ENCODE measurements at places on chromosomes 4 and X. TPM values are rescaled to one million over a fixed set of nuclear protein-coding genes. Genes with fewer than 3 reads are reported as not detected.
A peak's percentile ranks its signal among the peaks of the same experiment; 100 is the strongest.

DNA sequence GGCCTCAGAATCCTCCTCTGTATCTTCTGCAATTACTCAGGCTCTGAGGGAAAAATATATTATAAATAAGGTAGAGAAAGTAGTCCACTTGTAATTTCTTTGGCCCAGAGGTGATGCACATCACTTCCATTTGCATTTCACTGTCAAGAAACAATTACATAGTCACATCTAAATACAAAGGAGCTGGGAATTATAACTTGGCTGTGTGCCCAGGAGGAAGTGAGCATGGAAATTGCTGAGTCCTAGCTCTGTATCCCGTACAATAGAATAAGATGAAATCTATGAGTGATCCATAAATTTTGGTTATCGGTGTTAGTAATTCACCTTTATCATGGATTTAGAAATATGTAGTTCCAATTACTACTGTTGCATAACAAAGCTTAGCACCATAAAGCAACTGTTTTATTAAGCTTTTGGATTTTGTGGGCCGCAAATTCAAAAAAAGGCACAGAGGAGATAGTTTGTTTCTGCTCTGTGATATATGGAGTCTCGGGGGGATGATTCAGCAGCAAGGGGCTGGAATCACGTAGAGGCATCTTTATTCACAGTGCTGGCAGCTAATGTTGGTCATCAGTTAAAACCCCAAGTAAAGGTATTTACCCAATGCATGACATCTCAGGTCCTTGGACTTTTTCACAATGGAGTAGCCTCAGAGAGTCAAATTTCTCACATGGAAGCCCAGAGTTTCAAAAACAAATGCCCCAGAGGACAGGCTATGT, 241.4 kb upstream of the GALNT7 start:
- H3K4me1 ChIP-seq: no peaks in the 10 kb centered on the region
- no peak overlapping the region for H3K4me3 ChIP-seq
- H3K36me3 ChIP-seq: no peaks in the 10 kb centered on the region
- H3K27me3 ChIP-seq: peaks cover 2% of the 10 kb centered on the region
- H3K27ac ChIP-seq: no peak overlapping the region

The ATP2B3 gene
- 0.05 TPM for total RNA-seq

The FDCSP gene
- total RNA-seq: not detected

DNA sequence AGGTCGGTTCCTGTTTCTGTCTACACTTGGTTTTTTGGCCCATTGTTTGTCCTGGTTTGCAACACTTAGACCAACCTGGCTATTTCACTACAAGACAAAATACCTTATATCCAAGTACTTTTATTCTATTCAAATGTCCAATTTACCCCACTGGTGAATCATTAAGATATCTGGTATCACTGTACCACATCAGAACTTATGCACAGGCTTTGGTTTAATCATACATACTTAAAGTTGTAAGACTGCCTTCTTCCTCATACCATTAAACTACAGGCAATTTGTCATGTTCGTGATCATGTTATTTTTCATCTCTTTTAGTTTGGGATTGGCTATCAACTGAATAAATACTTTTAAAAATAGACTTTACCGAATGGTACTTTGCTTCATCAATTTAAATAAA, 53.0 kb upstream of the ATOH1 start:
- DNase-seq: no peak
- no peak overlapping the region for H3K4me3 ChIP-seq
- no peak overlapping the region for H3K27ac ChIP-seq
- no peaks in the 10 kb centered on the region for H3K4me1 ChIP-seq
- no peaks in the 10 kb centered on the region for H3K36me3 ChIP-seq

DNA sequence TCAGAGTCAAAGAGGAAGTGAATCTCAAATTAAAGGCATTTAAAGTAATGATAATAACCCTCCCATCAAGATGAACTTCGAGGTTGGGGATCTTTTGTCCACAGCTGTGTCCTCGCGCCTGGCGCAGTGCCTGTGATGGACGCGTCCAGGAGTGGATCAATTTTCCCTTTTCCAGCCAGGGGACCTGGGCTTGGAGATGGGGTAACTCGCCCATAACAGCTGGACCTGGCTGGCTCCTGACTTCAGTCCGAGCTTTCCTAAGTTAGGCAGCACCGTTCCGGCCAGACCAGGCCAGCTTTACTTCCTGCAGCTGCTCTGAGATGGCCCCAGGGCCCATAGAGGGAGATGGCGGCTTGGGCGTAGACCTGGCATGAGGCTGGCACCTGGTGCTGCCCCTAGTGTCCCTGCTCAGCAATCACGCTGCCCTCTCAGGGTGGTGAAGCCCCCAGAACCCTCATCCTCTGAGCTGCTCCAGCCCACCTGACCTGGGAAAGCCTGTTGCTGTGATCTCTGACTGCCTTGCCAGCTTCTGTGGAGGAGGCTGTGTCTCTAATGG, 23.9 kb downstream of the ADRA2C start:
- DNase-seq: no peak
- H3K27me3 ChIP-seq: no peaks in the 10 kb centered on the region
- H3K36me3 ChIP-seq: no peaks in the 10 kb centered on the region
- H3K4me3 ChIP-seq: no peak overlapping the region
- no peak overlapping the region for H3K27ac ChIP-seq

- peaks cover 4% of the 10 kb centered on the region for H3K4me1 ChIP-seq
- no peaks in the 10 kb centered on the region for H3K27me3 ChIP-seq
- DNase-seq: no peak
- H3K27ac ChIP-seq: no peak overlapping the region
These were observed 9.3 kb downstream of the ZXDA start for GRCh38 chrX:57900975-57901374.

The CSAG1 gene
- total RNA-seq: not detected

The OPHN1 gene
- total RNA-seq: 0.10 TPM

GRCh38 chr4:11005300-11005699, 320.7 kb upstream of the CLNK start:
- DNase-seq: no peak
- no peak overlapping the region for H3K4me3 ChIP-seq
- H3K27me3 ChIP-seq: no peaks in the 10 kb centered on the region
- peaks cover 2% of the 10 kb centered on the region for H3K4me1 ChIP-seq
- no peak overlapping the region for H3K27ac ChIP-seq

- H3K27ac ChIP-seq: peak overlapping the region; percentile 85
- peaks cover 78% of the 10 kb centered on the region for H3K4me1 ChIP-seq
- DNase-seq: no peak
- H3K27me3 ChIP-seq: no peaks in the 10 kb centered on the region
These were observed 32.0 kb downstream of the ABCE1 start for GRCh38 chr4:145130130-145130529.

DNA sequence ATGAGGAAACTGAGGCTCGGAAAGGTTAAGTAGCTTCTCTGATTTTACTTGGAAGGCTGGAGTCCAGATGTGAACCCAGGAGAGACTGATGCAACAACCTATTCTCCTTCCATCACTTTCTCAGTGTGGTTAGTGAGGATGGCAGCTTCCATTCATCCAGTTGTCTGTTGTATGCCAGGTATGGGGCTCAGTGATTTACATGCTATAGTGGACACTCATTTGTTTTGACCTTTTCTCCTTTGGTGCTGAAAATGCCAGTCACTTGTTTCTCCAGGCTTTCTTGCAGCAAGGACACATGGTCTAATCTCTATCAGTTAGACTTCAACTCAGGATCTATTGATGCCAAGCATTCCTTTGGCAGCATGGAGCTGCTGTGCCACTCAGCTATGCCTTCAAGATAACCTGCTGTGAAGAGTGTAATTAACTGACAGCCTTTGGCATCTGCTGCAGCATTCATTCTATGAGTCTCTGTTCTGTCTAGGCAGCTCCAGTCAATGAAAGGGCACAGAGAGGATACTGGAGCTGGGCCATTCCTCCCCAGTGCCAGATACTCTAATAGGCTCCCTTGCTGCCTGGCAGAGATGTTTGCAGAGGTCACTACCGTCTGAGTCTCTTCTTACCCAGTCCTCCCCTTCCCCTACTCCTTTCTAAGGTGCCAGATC, 11.0 kb upstream of the CWH43 start:
- no peaks in the 10 kb centered on the region for H3K36me3 ChIP-seq
- H3K4me1 ChIP-seq: no peaks in the 10 kb centered on the region
- DNase-seq: no peak
- H3K27me3 ChIP-seq: peaks cover 13% of the 10 kb centered on the region
- H3K4me3 ChIP-seq: no peak overlapping the region
